SJCRH30 (cell line): ENCODE measurements at places on chromosomes 1 and 21. TPM values are rescaled to one million over a fixed set of nuclear protein-coding genes. Genes with fewer than 3 reads are reported as not detected.

- no peak within 1 kb of the TSS for H3K4me3 ChIP-seq
- H3K4me1 ChIP-seq = no peaks in the 10 kb centered on the region
- no peaks in the 10 kb centered on the region for H3K36me3 ChIP-seq
- H3K27ac ChIP-seq = no peak within 1 kb of the TSS
Observed at GRCh38 chr1:247924868-247925267, at the start of gene OR2AJ1. TSS of gene OR2AJ1 (plus strand) at chr1:247924889. CDS start at chr1:247933769, 8,880 bp downstream.

The PADI1 gene
- 0.06 and 0.20 TPM in 2 replicates for total RNA-seq

DNA sequence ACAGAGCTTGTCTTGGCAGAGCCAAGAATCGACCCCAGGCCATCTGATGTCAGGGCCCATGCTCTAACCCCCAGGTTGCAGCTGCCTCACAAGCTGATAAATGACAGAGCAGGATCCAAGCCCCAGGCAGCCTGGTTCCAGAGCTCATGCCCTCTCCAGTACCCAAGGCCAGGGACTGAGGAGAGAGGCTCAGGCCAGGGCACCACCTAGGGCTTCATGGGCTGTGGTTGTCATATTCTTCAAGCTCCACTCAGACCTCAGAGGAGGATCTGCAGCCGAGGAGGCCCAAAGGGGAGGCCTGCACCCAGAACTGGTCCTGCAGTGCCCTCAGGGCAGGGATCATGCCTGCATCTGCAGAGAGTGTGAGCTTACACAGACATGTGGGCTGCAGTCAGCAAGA is 301.1 kb downstream of the MATN1 start:
- no peak overlapping the region for H3K27ac ChIP-seq
- H3K36me3 ChIP-seq = no peaks in the 10 kb centered on the region
- DNase-seq = no peak
- H3K27me3 ChIP-seq = peaks cover 9% of the 10 kb centered on the region; the same call in 1 of the 2 replicates

DNA sequence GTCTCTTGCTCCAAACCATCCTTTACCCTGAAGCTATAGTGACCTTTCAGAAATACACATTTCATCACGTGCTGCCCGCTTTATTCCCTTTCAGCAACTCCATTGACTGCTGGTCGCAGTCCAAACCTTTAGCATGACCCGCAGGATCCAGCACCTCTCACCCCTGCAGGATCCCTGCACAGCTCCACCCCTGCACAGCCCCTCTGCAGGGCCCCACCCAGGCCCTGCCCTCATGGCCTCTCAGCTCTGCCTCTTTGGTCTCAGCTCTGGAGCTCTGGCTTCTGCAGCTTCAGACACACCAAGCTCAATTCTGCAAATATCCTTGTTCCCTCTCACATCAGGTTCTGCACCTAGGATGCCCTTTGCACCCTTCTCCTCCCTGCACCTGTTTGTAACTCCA is 264.9 kb upstream of the C1orf174 start:
- peaks cover 22% of the 10 kb centered on the region for H3K27me3 ChIP-seq
- no peaks in the 10 kb centered on the region for H3K36me3 ChIP-seq
- H3K27ac ChIP-seq = no peak overlapping the region
- H3K4me1 ChIP-seq = no peaks in the 10 kb centered on the region
- no peak overlapping the region for H3K4me3 ChIP-seq
- no peak for DNase-seq

GRCh38 chr1:207823880-207824566 is 72.2 kb downstream of the CD46 start:
- H3K27me3 ChIP-seq = no peaks in the 10 kb centered on the region
- no peak overlapping the region for H3K4me3 ChIP-seq
- no peaks in the 10 kb centered on the region for H3K4me1 ChIP-seq
- no peaks in the 10 kb centered on the region for H3K36me3 ChIP-seq
- no peak for DNase-seq

GRCh38 chr1:109887271-109887670 is 23.4 kb upstream of the CSF1 start:
- H3K27me3 ChIP-seq = peaks cover 3% of the 10 kb centered on the region
- no peak for DNase-seq
- H3K36me3 ChIP-seq = no peaks in the 10 kb centered on the region

DNA sequence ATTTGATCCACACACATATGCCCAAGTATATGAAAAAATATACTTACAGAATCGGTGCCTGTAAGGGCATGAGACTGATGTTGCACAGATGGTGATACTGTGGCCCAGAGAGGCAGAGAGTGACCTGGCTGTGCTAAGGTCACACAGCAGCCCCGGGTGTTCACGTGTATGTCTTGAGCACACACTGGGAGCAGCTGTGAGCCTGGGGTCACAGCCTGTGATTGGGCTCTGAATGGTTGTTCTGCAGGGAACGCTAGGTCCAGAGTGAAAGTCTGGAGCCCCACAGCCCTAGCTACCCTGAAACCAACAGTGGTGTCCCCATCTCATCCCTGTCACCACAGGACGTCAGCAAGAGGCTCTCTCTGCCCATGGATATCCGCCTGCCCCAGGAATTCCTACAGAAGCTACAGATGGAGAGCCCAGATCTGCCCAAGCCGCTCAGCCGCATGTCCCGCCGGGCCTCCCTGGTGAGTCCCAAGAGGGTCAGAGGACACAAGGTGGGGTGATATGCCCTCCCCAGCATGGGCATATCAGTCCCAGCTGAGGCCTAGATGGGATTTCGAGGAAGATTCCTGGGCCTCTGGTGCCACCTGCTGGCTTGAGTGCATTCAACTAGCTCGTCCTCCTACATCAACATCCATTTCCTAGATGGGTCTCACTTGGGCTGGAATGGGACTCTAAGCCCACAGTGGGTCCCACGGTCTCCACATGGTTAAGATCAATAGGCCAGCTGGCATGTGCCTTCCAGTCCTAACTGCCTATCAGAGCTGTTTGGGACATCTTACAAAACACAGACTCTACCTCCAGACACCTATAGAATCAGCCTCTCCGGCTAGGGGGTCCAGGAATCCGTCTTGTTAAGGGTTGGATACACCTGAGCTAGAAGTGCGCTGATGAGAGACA is 19.7 kb downstream of the CDK18 start:
- no peaks in the 10 kb centered on the region for H3K36me3 ChIP-seq
- H3K4me3 ChIP-seq = no peak overlapping the region
- peak; percentile 70 for DNase-seq
- no peak overlapping the region for H3K27ac ChIP-seq

- DNase-seq = no peak
- H3K27me3 ChIP-seq = no peaks in the 10 kb centered on the region
- no peak overlapping the region for H3K27ac ChIP-seq
- H3K4me1 ChIP-seq = no peaks in the 10 kb centered on the region
- no peak overlapping the region for H3K4me3 ChIP-seq
- H3K36me3 ChIP-seq = peaks cover 28% of the 10 kb centered on the region
Observed at GRCh38 chr1:217614200-217614712, 16.6 kb downstream of the GPATCH2 start.

The SPRR1A gene
- total RNA-seq = not detected in 2 replicates

GRCh38 chr1:172938681-172939080 is 112.1 kb downstream of the TNFSF18 start:
- no peak overlapping the region for H3K27ac ChIP-seq
- H3K4me3 ChIP-seq = no peak overlapping the region
- no peaks in the 10 kb centered on the region for H3K36me3 ChIP-seq
- peaks cover 11% of the 10 kb centered on the region for H3K4me1 ChIP-seq

- peak; percentile 9 for DNase-seq
- H3K4me1 ChIP-seq = no peaks in the 10 kb centered on the region
- H3K36me3 ChIP-seq = no peaks in the 10 kb centered on the region
Observed at GRCh38 chr21:41207401-41208375, 39.7 kb downstream of the BACE2 start.

- H3K27ac ChIP-seq = no peak overlapping the region
- H3K27me3 ChIP-seq = no peaks in the 10 kb centered on the region
- DNase-seq = peak; percentile 21
- H3K36me3 ChIP-seq = no peaks in the 10 kb centered on the region
Observed at GRCh38 chr1:39047374-39048229, 21.5 kb downstream of the NDUFS5 start.

The VANGL2 gene
- 11.1 and 12.8 TPM in 2 replicates for total RNA-seq

The TMEM61 gene
- not detected in 2 replicates for total RNA-seq
